Colonic mucosa (tissue), 4 donors: ENCODE measurements at places on chromosomes 11 and 22.
A peak's percentile ranks its signal among the peaks of the same experiment; 100 is the strongest.

DNA sequence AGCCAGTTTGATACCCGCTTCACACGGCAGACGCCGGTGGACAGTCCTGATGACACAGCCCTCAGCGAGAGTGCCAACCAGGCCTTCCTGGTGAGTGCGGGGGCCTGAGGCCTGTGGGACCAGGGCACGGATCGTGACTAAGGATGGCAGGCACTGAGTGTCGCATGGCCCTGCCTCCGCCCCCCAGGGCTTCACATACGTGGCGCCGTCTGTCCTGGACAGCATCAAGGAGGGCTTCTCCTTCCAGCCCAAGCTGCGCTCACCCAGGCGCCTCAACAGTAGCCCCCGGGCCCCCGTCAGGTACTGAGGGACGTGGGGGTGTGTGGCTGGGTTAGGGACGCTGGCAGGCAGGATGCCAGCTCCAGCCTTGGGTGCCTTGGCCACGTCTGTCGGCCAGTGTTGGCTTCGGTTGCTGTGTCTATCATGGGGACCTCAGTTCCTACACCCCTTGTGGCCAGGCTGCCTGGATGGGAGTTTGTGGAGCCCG is 3.0 kb downstream of the PTPRCAP start:
- no peak for DNase-seq

DNA sequence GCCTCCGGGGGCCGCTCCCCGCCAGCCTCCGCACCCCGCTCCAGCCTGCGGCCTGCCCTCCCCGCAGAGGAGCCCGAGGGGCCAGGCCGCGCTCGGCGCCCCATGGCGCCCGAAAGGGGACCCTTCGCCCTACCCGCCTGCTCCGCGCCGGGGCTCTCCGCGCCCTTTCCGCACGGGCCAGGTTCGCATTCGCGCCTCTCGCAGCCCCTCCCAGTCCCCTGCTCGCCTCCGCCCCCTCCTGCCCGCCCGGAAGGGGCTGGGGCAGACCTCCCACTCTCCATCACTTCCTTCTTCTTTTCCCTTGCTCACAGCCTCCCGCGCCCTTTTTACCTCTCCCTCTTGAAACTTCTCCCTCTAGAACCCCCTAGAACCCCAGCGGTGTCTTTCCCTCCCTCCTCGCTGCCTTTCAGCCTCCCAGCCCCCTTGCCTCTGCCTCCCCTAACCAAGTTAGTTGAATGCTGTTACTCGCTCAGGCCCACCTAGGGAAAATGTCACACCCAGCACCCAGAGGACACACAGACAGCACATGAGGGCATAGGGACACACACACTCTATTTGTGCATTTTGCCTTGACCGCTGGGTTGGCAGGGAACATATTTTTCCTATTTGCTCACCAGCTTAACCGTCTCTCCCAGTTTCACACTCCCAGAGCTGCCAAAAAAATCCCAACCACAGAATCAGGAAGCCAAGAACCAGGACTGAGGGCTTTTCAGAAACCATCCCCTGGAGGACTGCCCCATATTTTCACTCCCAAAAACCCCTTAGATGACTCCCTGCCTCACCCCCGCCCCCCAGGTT is at the start of gene SLC43A3:
TSS of gene SLC43A3 (minus strand) at position 193 of the 798 bp plus-strand sequence. CDS start 949 bp downstream, outside the sequence.
- DNase-seq, result peak; percentile 76

DNA sequence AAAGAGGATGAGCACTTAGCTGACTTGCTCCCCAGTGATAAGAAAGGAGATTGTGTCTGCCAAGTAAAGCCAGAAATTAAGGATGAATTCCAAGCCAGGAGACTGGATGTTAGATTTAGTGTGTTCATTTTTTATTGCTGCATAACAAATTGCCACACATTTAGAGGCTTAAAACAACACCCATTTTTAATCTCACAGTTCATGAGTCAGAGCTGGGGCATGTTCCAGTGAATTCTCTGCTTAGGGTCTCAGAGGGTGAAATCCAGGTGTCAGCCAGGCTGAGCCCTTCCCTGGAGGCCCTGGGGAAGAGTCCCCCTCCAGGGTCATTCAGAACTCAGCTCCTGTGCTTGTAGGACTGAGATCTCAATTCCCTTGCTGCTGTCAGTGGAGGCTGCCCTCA is 352.8 kb downstream of the BUD13 start:
- no peak for DNase-seq

DNA sequence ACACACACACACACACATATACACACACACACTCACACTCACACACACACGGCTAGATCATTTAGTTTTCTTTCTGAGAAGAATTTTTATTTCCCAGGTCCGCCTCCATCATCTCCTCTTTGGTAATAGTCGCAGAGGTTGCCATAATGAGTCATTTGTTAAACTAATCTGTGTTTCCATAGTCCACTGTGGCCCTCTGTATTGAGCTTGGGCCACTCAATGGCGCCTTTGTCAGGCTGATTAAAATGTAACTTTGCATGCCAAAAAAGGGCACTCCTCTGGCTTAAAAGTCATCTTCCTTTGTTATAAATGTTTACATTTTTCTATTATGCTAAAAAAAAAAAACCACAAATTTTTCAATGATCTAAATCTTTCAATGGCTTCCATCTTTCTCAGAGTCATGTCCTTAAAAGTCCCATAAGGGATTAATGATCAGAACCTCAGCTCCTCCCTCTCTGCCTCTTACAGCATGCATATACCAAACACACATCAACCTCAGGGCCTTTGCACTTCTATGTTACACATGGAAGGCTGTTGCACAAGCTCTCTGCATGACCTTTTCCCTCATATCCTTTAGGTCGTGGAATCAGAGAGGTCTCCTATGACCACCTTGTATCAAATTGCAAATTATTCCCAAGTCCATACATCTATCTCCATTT is 35.3 kb downstream of the EHF start:
- no peak for DNase-seq

GRCh38 chr11:115222218-115222862 is 281.9 kb downstream of the CADM1 start:
- DNase-seq, result no peak

DNA sequence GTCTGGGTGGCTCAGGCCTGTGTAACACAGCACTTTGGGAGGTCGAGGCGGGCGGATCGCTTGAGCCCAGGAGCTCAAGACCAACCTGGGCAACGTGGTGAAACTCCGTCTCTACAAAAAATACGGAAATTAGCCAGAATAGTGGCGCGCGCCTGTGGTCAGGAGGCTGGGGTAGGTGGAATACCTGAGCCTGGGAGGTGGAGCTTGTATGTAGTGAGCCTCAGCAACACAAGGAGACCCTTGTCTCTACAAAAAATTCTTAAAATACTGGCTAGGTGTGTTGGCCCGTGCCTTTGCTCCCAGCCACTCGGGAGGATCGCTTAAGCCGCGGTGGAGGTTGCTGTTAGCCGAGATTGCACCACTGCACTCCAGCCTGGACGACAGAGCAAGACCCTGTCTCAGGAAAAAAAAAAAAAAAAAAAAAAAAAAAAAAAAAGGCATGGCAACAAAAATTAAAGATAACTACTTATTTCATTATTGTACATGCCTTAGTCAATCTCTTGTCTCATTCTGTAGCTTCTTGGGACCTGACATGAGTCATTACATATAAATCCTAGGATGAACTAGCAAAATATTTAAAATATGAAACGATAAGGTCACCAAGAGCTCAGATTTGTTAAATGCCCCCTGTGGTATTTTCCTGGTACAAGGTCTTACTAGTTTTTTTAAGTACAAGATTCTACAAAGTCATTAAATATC is 1.1 kb downstream of the TAF1D start:
- peak; percentile 47 for DNase-seq

DNA sequence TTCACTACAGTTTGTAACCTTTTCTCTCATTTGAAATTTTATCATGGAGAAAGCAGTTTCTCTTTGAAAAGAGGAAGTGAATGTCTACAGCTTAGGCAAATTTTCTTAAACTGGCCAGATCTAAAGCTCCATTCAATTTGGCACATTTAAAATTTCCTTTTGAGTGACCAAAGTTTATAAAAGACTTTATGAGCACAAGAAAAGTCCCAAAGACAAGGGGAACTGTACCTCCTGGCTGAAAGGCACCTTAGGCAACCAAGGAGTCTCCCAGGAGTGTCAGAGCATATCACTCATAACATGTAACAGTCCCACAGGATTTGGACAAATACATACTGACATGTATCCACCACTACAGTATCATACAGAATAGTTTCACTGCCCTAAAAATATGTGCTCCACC is 41.3 kb downstream of the NARS2 start:
- DNase-seq, result no peak

DNA sequence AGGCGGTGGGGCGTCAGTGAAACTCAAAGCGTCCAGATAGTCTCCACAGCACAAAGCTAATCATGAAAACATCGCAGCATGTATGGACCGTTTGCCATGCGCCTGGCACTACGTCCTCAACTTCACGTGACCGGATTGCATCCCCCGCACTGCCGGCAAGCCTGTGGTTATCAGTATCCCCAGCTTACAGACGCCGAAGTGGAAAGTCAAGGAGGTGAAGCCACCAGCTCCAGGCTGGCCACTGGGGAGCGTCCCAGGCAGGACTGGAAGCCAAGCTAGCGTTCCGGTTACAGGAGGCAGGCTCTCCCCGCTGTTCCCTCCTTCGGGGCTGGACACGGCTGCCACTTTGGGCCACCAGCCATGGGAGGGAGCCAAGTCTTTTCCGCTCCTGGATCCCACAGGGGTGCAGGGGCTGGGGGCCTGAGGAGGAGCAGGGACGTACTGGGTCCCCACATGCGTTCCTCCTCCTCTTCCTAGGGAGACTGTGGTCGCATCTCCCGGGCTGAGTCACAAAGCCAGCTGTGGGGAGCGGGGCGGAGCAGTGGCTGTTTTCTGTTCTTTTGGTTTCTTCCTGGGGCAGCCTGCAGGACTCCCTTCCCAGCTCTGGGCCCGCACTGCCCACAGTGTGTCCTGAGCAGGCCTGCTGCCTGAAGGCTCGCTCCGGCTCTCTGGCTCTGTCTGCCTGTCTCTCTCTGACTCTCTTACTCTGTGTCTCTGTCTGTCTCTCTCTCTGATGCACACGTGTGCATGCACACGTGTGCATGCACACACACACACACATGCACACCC is 4.3 kb upstream of the OSBPL5 start:
- DNase-seq, result no peak

- no peak for DNase-seq
Observed at GRCh38 chr11:104830080-104830479, 68.2 kb downstream of the CASP12 start.

- DNase-seq, result no peak
Observed at GRCh38 chr11:96760815-96761214, 371.0 kb downstream of the JRKL start.

GRCh38 chr11:7548659-7549274 is 35.0 kb downstream of the PPFIBP2 start:
- DNase-seq, result peak; percentile 63

DNA sequence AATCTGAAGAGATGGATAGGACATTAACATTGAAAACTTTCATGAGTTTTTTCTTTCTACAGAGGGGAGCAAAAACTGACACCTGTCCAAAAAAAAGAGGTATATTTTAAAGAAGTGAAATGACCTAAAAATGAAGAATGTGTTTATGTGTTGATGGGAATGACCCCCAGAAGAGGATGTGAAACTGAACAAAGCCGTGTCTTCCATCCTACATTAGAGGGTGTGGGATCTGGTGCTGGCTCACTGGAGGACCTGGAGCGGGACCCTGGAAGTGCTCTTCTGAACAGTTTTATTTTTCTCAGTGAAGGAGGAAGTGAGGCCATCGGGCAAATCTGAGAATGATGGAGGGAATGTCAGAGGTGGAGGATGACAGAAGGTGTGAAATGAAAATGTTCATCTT is 470.1 kb downstream of the NTM start:
- no peak for DNase-seq

DNA sequence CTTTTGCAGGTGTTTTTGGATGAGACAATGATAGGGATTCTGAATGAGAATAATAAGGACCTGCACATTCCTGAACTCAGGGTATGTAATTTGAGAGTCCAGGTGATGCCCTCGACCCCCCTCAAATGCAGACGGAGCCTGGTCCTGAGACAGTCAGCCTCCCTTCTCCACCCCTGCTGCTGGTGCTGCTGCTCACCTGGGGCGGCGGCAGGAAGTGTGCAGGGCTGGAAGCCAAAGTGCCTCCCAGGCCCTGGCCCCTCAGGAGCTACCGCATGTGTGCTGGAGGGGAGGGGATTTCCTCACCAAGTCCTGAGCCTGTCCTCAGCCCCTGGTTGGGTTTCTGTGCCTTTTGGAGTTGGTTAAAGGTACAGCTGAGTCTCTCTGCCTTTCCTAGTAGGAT is 19.0 kb upstream of the GLB1L2 start:
- DNase-seq, result no peak

GRCh38 chr11:128728767-128729587 is 35.1 kb downstream of the FLI1 start:
- no peak for DNase-seq

DNA sequence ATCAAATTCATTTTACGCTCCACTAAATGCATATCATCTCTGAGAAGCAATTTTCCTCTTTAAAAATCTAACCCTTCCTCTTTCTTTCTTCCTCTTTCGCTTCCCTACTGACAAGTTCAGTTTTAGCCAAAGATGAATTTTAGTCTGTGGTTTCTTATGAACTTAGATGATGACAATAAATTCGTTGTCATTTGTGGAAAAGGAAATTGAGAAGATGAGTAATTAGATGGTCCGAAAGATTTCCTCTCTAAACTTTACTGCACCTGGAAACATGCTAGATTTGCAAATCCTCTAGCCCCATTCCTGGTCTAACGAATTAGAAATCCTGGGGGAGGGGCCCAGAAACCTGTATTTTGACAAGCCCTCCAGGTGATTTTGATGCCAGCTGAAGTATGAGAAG is 855.4 kb upstream of the CHORDC1 start:
- no peak for DNase-seq

- DNase-seq, result no peak
Observed at GRCh38 chr11:108926171-108926840, 261.4 kb downstream of the DDX10 start.
